Astrocyte of the spinal cord (primary cell): ENCODE measurements at places on chromosomes 7 and 10.

GRCh38 chr10:124999433-125000365 lies 57.8 kb downstream of the ZRANB1 start:
- DNase-seq = peak; percentile 90

DNA sequence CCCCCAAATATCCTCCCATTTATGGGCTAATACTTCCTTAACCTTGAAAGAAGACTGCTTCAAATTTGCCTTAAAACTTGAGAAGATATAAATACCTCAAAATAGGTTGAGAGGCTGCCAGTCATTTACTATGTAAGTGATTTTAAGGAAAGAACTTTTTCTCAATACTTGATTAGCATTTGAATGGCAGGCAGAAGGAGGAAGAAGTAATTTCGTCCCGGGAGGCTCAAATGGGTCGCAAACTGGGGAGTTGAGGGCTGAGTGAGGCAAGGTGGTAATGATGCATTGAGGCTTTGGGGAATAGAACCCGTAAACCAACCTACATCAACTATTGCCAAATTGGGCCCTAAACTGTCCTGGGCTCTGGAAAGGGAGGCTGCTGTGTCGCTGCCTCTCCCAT lies 11.1 kb downstream of the CAMK1D start:
- DNase-seq = no peak

- DNase-seq = no peak
Observed at GRCh38 chr10:125003146-125003900, 61.4 kb downstream of the ZRANB1 start.

GRCh38 chr10:50919010-50919409 lies 33.6 kb upstream of the A1CF start:
- DNase-seq = no peak

- DNase-seq = no peak
Observed at GRCh38 chr7:41742401-41743020, 39.6 kb upstream of the INHBA start.

GRCh38 chr7:128838981-128839731 lies 8.9 kb downstream of the FLNC start:
- DNase-seq = no peak

DNA sequence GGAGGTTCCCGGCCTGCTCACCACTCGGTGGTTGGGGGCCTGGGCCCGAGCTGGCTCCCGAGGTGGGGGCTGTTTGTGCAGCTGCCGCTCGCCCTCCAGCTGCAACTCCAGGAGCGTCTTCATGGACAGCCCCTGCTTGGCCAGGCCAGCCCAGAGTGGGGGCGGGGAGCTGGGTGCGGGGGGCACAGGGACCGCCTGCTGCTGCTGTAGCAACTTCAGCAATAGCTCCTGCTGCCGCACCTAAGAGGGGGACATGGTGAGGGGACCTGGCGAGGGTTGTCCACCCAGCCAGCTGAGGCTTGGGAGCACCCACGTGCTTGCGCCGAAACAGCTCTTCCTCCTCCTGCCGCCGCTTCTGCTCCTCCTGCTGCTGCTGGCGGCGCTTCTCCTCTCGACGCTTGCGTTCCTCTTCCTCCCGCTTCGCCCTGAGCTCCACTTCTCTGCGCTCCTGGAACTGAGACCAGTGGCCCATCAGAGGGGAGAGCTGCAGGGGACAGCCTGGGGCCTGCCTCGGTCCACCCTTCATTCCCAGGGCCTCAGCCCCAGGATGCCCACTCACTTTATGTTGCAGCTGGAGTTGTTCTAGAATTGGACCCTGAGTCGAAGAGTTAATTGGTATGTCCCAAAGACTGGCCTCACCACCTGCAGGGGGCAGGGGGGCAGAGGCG lies 9.6 kb downstream of the GNB2 start:
- no peak for DNase-seq

- no peak for DNase-seq
Observed at GRCh38 chr7:137957887-137958286, 44.0 kb downstream of the CREB3L2 start.

DNA sequence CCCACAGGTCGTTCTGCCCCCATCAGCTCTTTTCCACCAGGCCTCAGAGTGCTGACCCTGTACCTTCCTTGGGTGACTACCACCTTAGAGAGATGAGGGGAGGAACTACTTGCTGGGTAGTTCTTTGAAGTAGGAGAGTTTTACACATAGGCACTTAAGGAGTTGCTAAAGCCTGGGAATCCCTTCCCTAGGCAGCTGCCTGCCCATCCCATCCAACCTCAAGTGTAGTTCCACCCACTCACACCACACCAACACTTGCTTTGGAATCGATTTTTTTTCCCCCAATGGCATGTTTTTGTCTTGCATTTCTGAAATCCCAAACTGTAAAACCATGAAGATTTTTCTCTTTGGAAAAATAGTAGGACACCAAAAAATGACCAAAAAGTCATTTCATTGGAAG lies 47.7 kb downstream of the FBXW4 start:
- no peak for DNase-seq

- no peak for DNase-seq
Observed at GRCh38 chr10:131852823-131853609, 47.8 kb upstream of the PPP2R2D start.

DNA sequence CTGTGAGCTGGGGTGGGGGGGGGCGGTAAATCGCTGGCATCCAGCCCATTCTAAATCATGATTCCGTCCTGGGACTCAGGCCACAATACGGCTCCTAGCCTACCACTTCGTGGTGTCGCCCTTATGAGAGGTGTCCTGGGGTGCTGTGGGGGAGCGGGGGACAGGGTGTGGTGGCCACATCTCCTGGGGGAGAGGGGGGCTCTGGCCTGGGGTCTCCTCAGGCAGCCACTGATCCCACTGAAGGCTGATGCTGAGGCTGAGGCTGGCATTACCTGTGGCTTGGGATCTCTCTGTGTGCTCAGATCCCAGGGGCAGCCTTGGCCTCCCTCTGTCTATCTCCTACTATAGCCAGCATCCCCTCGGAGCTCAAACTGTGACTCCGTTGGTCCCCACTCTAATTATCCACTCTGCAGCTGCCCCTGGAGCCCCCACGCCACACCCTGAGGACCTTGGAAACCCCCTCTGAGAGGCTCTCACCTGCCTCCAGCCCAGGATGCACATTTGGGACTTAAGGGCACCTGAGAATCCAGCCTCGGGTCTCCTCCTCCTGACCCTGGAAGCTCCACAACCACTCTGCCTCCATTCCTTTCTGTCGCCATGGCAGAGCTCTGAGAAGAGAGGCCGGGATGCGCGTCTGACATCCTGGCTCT lies 249.3 kb upstream of the TCERG1L start:
- no peak for DNase-seq

- DNase-seq = no peak
Observed at GRCh38 chr10:10564081-10564794, 453.4 kb upstream of the CELF2 start.

DNA sequence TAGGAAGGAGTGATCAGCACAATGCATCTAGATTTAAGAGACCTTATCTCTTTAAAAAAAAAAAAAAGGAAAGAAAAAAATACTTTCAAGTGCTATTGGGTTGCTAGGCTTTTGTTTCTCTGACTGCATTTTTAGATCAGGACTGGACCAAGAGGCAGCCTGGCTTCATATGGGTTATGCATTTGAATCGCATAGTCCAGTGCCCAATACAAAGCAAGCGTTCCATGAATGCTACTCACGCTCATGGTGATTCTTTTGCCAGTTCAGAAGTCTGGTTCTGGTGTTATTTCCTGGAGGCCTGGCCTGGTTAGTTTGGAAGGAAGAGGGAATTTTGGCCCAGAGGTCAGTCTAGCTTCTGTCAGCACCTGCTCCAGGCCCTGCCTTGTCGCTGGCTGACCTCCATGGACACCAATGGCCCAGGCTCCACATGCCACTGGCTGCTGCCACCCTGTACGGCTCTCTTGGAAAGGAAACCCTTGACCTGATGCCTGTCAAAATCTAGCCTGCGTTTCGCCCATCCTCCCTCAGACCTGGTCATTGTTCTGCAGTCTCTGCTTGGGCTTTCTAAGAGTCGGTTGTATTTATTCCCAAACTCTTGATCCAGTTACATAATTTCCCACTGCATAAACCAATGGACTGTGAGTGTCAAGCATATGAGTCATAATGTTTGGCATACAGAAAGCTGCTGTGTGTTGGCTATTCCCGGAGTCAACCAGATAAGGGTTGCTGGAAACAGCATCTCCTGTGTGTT lies 74.3 kb upstream of the MKX start:
- peak; percentile 67 for DNase-seq

DNA sequence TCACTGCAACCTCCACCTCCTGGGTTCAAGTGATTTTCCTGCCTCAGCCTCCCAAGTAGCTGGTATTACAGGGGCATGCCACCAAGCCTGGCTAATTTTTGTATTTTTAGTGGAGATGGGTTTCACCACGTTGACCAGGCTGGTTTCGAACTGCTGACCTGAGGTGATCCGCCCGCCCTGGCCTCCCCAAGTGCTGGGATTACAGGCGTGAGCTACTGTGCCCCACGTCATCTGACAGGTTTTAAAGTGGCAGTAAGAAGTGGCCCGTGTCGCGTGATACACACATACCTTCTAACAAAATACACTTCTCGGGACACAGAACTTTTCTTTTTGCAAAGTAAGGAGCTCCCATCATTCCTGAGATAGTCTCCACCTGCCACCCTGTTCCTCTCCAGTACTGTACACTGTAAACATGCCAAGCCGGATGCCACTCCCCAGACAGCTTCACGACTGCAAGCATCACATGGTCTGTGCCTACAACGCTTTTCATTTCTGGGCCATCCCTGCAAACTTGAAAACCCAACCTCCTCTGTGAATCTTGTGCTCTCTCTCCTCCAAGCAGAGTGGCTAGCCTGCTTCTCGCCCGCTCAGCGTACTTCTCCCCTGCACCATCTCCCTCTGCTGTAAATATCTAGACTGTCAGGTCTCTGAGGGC lies 256.3 kb upstream of the KLF14 start:
- no peak for DNase-seq
